ENCODE measurements at places on chromosomes 12 and 14. TPM values are rescaled to one million over a fixed set of nuclear protein-coding genes. Genes with fewer than 3 reads are reported as not detected.

The PRPH gene
- not detected for total RNA-seq

The PTCSC3 gene
- not detected for total RNA-seq

The KIF26A gene
- total RNA-seq, result 1.1 TPM

The TRPV4 gene
- 2.5 TPM for total RNA-seq

The TCL1A gene
- total RNA-seq, result not detected

The TMEM233 gene
- total RNA-seq, result 1.2 TPM

The TMEM63C gene
- total RNA-seq, result not detected

The PLA2G1B gene
- total RNA-seq, result not detected

The GARIN6 gene
- not detected for total RNA-seq

The ASCL1 gene
- total RNA-seq, result not detected

The SLCO1C1 gene
- total RNA-seq, result not detected
